ENCODE measurements at places on chromosomes 7 and 10.

- no peak for DNase-seq
These were observed 60.7 kb upstream of the CCDC6 start for GRCh38 chr10:59967079-59967478.

- DNase-seq: no peak
These were observed 127.4 kb downstream of the ARL4A start for GRCh38 chr7:12814828-12815227.

DNA sequence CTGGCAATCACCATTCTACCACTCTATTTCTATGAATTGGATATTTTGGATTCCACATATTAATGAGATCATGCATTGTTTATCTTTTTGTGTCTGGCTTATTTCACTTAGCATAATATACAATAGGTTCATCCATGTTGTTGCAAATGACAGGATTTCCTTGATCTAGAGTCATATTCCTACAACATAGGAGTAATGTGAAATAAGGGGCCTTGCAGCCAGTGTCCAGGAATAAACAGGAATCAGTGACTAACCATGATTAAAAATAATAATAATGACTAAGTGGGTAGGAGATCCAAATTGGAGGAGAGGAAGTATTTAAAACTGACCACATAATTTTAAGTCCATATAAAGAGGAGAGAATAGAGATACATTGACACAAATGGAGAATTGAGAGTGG lies 49.9 kb downstream of the SCIN start:
- DNase-seq: no peak

GRCh38 chr7:2493205-2494164 lies 17.3 kb upstream of the GRIFIN start:
- no peak for DNase-seq

All from suppressor macrophage (primary cell).